ENCODE measurements at places on chromosomes 2 and 18. TPM values are rescaled to one million over a fixed set of nuclear protein-coding genes. Genes with fewer than 3 reads are reported as not detected.

Gene CYP1B1
- 14.4 TPM for total RNA-seq

Gene HOXD9
- total RNA-seq, result 0.29 TPM

Gene CXCR4
- not detected for total RNA-seq

Gene QPCT
- 0.24 TPM for total RNA-seq

DNA sequence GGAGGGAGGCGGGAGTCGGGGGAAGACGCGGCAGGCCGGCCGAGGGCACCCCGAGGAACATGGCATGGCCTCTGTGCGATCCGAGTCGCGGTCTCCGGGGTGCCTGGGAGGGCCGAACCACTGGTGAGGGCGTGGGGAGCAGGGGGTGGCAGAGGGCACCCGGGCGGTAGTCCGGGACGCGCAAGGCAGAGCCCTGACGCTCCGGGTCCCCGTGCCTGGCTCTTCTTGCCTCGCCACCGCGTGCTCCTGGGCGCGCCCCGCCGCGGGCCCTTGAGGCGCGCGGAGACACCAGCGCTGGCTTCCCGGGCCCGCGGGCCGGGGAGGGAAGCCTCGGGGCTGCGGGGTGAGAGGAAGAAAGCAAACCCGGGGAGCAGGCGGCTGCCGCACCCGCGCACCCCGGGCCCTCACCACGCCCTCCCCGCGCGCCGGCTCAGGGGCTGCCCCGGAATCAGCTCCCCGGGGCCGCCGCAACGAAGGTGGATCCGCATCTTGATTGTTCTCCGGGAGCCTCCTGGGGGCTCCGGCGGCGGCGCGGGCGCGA is 4.3 kb downstream of the SOX11 start:
- peak; percentile 75 for DNase-seq

- peak; percentile 13 for DNase-seq
Observed at GRCh38 chr2:127092901-127093516, 13.9 kb downstream of the BIN1 start.

DNA sequence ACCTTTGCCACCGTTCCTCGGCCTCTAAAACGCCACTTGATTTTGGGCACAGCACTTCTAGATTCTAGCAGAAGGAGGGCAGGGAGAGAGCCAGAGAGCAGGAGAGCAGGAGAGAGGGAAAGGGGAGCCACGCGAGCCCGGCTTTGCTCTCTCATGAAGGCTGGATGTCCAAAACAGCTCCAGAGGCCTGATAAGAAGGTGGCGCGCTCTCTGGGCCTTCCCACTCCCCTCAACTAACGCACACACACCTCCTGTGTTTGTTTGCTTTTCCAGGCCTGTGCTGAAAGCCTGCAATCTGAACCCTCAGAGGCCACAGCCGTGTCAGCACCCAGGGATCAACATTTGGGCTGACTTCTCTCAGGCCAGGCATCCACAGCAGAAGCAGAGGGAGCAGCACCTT is 184.8 kb upstream of the SOX11 start:
- DNase-seq, result no peak
